ENCODE measurements at places on chromosomes 13 and 19. TPM values are rescaled to one million over a fixed set of nuclear protein-coding genes. Genes with fewer than 3 reads are reported as not detected.

Gene SLITRK1
- under 0.01 TPM for total RNA-seq

Gene OR10H1
- not detected for total RNA-seq

Gene COPE
- total RNA-seq: 310 TPM

Gene TNNI3
- total RNA-seq: not detected

Gene IRGC
- total RNA-seq: not detected

Gene SIGLEC12
- not detected for total RNA-seq

Gene PGLYRP1
- not detected for total RNA-seq

Gene FFAR1
- total RNA-seq: not detected

Gene ZNF878
- 0.28 TPM for total RNA-seq

- no peaks in the 10 kb centered on the region for H3K36me3 ChIP-seq
- no peaks in the 10 kb centered on the region for H3K4me1 ChIP-seq
- no peaks in the 10 kb centered on the region for H3K27me3 ChIP-seq
Observed at GRCh38 chr13:86933676-86934075, 737.5 kb upstream of the SLITRK5 start.

GRCh38 chr13:20799726-20800416 lies 26.1 kb upstream of the EEF1AKMT1 start:
- no peak overlapping the region for H3K4me3 ChIP-seq
- H3K36me3 ChIP-seq: peaks cover 8% of the 10 kb centered on the region
- no peaks in the 10 kb centered on the region for H3K27me3 ChIP-seq
- peaks cover 6% of the 10 kb centered on the region for H3K4me1 ChIP-seq
- peak; percentile 32 for DNase-seq

DNA sequence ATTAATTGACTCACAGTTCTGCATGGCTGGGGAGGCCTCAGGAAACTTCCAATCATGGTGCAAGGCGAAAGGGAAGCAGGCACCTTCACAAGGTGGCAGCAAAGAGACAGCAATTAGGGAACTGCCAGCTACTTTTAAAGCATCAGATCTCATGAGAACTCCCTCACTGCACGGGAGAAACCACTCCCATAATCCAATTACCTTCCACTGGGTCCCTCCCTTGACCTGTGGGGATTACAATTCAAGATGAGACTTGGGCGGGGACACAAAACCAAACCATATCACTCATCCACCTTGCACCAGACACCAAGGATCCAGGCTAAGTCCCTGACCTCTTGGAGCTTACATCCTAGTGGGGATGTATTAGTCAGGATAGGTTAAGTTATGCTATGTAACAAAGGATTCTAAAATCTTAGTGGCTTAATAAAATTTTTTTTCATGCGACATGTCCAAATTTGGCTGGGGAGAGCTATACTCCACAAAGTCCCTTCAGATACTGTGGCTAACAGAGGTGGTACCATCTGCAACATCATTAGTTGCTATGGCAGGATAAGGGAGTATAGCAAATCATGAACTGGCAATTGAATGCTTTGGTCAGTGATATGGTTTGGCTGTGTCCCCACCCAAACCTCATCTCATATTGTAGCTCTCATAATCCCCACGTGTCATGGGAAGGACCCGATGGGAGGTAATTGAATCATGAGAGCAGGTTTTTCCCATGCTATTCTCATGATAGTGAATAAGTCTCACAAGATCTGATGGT lies 8.3 kb upstream of the FAM187B start:
- H3K27ac ChIP-seq: no peak overlapping the region
- no peak for DNase-seq
- no peak overlapping the region for H3K4me3 ChIP-seq
- H3K27me3 ChIP-seq: no peaks in the 10 kb centered on the region
- H3K4me1 ChIP-seq: no peaks in the 10 kb centered on the region
- no peaks in the 10 kb centered on the region for H3K36me3 ChIP-seq

GRCh38 chr13:40429706-40430545 lies 236.5 kb downstream of the FOXO1 start:
- DNase-seq: no peak
- H3K36me3 ChIP-seq: no peaks in the 10 kb centered on the region
- no peaks in the 10 kb centered on the region for H3K4me1 ChIP-seq
- no peak overlapping the region for H3K27ac ChIP-seq
- H3K4me3 ChIP-seq: no peak overlapping the region

- peaks cover 23% of the 10 kb centered on the region for H3K36me3 ChIP-seq
- no peaks in the 10 kb centered on the region for H3K27me3 ChIP-seq
- H3K4me3 ChIP-seq: no peak overlapping the region
- H3K4me1 ChIP-seq: peaks cover 56% of the 10 kb centered on the region
- H3K27ac ChIP-seq: peak overlapping the region; percentile 69
Observed at GRCh38 chr19:19463348-19464117, 51.8 kb downstream of the TSSK6 start.

- H3K36me3 ChIP-seq: no peaks in the 10 kb centered on the region
- peak overlapping the region; percentile 46 for H3K27ac ChIP-seq
- peaks cover under 1% of the 10 kb centered on the region for H3K27me3 ChIP-seq
Observed at GRCh38 chr19:17469092-17469480, 1.2 kb upstream of the SLC27A1 start.

- H3K36me3 ChIP-seq: no peaks in the 10 kb centered on the region
- peak overlapping the region; percentile 2 for H3K27ac ChIP-seq
- no peaks in the 10 kb centered on the region for H3K27me3 ChIP-seq
- peak; percentile 72 for DNase-seq
Observed at GRCh38 chr19:18776288-18776594, 14.9 kb downstream of the COMP start.

DNA sequence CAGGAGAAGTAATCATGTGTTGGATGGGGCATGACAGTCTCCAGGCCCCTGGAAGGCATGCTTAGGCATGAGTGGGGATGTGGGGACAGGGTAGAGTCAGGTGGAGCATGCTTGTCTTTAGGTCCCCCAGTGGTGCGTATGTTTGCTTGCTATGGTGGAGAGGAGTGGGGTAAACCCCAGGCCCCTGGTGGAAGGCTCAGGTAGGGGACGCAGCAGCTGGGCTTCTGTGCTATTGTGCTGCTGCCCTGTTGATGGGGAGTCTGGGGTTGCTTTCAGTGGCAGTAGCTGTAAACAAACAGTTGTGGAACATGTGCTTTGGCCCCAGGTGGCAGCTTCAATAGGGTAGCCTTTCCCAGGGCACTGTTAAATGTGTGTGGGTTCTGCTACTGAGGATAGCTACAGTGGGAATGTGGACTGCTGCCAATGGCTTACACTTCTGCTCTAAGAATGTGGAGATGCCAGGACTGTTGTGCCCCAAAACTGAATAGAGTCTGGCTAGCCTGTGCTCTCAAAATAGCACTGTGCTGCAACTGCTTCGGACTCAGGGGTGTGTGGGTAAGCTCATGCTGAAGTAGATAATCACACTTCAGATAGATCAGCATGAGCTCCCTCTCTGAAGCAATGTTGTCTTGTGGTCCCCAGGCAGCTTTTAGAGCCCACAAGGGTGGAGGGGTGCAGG lies 1257.3 kb downstream of the DIAPH3 start:
- no peak for DNase-seq
- H3K4me1 ChIP-seq: no peaks in the 10 kb centered on the region
- H3K36me3 ChIP-seq: no peaks in the 10 kb centered on the region
- no peak overlapping the region for H3K27ac ChIP-seq
- no peaks in the 10 kb centered on the region for H3K27me3 ChIP-seq

GRCh38 chr13:53073711-53074110 lies 45.1 kb downstream of the OLFM4 start:
- no peak overlapping the region for H3K4me3 ChIP-seq
- DNase-seq: no peak
- no peaks in the 10 kb centered on the region for H3K36me3 ChIP-seq
- H3K27ac ChIP-seq: no peak overlapping the region
- no peaks in the 10 kb centered on the region for H3K27me3 ChIP-seq

DNA sequence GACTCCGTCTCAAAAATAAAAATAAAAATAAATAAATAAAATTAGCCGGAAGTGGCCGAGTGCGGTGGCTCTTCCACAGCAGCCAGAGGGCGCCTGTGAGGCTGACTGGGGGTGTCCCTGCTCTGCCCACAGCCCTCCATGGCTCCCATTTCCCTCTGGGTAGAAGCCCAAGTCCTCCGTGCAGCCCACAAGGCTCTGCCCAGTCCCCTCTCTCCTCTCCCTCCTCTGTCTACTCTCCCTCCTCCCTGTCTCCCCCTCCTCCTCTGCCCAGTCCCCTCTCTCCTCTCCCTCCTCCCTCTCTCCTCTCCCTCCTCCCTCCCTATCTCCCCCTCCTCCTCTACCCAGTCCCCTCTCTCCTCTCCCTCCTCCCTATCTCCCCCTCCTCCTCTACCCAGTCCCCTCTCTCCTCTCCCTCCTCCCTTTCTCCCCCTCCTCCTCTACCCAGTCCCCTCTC lies 20.4 kb downstream of the MISP start:
- no peaks in the 10 kb centered on the region for H3K27me3 ChIP-seq
- H3K36me3 ChIP-seq: no peaks in the 10 kb centered on the region
- H3K27ac ChIP-seq: no peak overlapping the region
- H3K4me3 ChIP-seq: no peak overlapping the region
- no peaks in the 10 kb centered on the region for H3K4me1 ChIP-seq

DNA sequence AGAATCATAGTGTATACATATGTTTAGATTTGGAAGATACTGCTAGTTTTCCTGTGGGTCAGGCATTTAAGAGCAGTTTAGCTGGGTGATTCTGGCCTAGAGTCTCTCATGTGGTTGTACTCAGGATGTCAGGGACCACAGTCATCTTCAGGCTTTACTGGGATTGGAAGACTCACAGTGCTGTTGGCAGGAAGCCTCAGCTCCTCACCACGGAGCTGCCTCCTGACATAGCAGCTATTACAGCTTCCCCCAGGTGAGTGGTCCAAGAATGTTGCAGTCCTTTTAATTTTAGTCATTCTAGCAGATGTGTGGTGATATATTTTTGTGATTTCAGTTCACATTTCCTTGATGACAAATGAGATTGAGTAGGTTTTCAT lies 16.9 kb upstream of the GPR18 start:
- H3K4me1 ChIP-seq: no peaks in the 10 kb centered on the region
- no peak overlapping the region for H3K27ac ChIP-seq
- H3K27me3 ChIP-seq: no peaks in the 10 kb centered on the region
- H3K36me3 ChIP-seq: no peaks in the 10 kb centered on the region

DNA sequence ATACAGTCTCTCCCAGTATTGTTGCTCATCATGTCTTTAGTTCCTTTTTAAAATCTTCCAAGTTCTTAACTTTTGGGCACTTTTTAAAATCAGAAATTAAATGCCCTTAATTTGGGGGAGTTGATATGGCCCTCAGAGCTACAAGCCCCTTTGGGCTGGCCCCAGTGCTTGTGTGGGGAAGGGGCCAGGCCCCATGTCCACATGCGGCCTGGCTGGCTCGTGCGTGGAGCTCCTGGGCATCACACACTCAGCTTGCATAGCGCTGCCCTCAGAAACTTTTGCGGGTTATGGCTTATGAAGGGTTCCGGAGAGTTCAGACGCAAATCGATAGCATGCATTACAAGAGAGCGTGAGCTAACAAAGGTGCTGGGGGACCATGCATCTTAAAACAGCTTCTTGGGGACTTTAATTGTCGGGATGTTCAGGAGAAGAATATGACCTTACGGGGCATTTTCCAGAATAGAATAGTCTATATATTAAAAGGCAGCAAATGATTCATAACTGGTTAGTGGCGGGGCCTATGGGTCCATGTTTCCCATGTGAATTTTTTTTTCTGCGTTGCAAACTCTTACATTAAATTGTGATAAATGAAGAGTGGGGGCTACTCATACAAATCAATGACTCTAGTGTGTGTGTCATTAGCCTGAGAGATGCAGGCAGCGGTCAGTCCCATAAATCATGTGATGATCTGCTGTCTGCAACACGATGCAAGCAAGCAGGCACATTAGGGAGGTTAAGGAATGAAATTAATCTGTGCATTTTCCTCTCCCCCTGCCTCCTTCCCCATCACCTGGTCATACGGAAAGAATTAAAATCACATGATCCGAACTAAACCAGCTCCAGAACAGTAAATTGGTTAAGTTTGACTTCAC lies 185.8 kb upstream of the TSHZ3 start:
- no peak overlapping the region for H3K27ac ChIP-seq
- DNase-seq: no peak
- H3K36me3 ChIP-seq: no peaks in the 10 kb centered on the region
- no peak overlapping the region for H3K4me3 ChIP-seq

DNA sequence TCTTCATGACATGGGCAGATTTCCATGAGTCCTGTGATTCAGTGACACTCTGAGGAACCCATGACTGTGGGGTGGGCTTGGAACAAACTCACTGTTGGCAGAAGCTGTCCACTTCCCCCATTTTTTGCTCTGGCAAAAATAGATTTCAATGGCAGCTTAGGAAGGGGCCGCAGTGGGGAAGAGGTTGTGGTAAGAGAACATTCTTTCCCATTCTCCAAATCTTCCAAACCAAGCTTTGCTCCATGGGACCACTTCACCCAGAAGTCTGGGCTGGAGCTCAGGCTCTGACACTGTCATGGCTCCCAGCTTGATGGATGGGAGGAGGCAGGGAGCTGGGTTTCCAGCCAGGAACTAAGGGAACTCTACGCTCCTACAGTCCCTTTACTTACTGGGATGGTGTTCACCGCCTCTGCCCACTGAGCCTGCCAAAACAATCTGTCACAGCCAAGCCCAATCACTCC lies 24.9 kb upstream of the MEDAG start:
- no peak for DNase-seq
- H3K27ac ChIP-seq: peak overlapping the region; percentile 88
- H3K4me3 ChIP-seq: no peak overlapping the region
- peaks cover 27% of the 10 kb centered on the region for H3K4me1 ChIP-seq
- no peaks in the 10 kb centered on the region for H3K27me3 ChIP-seq

DNA sequence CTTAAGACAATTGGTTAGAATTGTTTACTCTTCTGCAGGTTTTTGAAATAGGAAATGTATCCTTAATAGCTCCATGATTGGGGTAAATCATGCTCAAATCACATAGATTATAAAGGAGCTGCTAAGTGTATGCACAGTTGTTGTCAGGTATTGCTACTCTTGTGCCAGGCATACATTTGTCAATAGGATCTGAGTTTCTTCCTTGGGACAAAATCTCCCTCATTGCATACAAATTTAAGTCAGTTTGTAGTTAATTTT lies 109.3 kb upstream of the MLNR start:
- no peaks in the 10 kb centered on the region for H3K27me3 ChIP-seq
- peak overlapping the region; percentile 84 for H3K4me3 ChIP-seq
- H3K36me3 ChIP-seq: peaks cover 6% of the 10 kb centered on the region
- no peak overlapping the region for H3K27ac ChIP-seq

DNA sequence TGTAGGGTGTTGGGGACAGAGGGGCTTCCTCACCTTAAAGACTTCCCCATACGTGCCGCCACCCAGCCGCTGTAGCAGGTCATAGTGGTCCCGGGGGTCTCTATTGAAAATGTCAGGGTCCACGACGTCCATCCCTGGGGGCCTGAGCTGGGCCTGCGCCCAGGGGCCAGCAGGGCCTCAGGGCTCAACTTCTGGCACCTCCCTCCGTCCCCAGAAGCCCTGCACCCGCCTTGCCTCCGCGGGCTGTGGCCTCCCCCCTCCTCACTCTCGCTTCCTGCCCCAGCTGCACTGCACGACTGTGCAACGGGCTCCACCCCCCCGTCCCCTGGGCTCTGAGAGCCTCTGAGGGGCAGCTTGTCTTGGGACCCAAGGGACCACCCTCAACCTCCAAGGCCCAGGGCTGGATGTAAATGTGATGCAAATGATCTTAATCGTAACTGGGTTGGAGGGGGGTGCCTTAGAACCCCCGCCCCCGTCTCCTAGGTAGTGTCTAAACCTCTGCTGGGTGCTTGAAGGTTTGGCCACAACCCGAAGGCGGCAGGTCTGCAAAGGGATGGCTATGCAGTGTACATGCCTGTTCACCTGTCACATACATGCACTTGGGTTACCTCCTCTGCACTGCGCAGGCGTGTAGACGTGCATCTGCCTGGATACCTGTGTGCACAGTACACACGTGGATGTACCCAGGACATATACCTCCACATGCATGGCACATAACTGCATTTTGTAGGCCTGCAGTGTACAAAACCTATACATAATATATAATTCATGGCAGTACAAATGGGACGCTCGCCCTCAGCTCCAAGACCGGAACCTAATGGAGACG lies at the start of gene MAP4K1:
TSS of gene MAP4K1 (minus strand) at position 190 of the 826 bp plus-strand sequence. CDS start at position 132, 58 bp downstream.
- peak within 1 kb of the TSS; percentile 51 for H3K27ac ChIP-seq
- H3K36me3 ChIP-seq: peaks cover 10% of the 10 kb centered on the region
- peaks cover 6% of the 10 kb centered on the region for H3K4me1 ChIP-seq
- H3K4me3 ChIP-seq: peak within 1 kb of the TSS; percentile 52
